Activated CD8-positive, alpha-beta memory T cell treated with anti-CD3 and anti-CD28 coated beads, Interleukin-2, amount 50 U/mL, for 48 hours (primary cell): ENCODE measurements at places on chromosomes 3 and 15.

- no peak for DNase-seq
These were observed 289.7 kb upstream of the DCBLD2 start for GRCh38 chr3:99191186-99191585.

DNA sequence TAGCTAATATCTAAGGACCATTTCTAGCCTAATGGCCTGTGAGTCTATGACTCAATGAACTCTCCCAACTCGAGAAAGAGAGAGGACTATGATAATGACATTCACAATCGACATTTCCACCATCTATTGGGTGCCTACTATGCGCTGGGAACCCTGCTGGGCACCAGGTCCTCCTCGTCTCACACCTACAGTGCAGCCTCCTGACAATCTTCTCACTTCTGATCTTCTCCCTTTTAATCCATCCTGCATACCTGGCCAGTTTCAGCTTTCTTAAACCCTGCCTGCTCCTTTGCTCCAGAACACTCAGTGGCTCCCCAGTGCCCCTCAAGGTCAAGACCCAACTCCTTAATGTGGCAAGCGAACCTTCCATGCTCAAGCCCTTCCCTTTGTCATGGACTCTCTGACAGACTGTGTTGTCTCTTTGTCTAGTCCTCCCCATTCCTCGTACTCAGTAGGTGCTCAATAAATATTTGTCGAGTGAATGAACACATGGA lies 3.5 kb upstream of the SLC6A1 start:
- no peak for DNase-seq

- no peak for DNase-seq
These were observed 379.3 kb downstream of the MAGI1 start for GRCh38 chr3:65659396-65659795.

- DNase-seq: no peak
These were observed 12.0 kb upstream of the COL8A1 start for GRCh38 chr3:99626417-99626788.

- DNase-seq: no peak
These were observed 14.1 kb downstream of the HERC1 start for GRCh38 chr15:63819645-63820044.

DNA sequence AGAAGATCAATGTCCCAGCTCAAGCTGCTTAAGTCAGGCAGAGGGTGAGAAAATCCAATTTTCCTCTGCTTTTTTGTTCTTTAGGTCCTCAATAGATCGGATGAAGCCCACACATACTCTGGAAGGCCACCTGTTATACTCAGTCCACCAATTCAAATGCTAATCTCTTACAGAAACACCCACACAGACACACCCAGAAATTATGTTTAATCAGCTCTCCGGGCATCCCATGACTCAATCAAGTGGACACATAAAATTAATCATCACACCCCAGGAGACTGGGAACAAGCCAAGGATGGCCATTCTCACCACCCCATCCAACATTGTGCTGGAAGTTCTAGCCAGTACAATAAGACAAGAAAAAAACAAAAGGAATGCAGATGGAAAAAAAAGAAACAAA lies 67.8 kb upstream of the SLC24A5 start:
- no peak for DNase-seq

DNA sequence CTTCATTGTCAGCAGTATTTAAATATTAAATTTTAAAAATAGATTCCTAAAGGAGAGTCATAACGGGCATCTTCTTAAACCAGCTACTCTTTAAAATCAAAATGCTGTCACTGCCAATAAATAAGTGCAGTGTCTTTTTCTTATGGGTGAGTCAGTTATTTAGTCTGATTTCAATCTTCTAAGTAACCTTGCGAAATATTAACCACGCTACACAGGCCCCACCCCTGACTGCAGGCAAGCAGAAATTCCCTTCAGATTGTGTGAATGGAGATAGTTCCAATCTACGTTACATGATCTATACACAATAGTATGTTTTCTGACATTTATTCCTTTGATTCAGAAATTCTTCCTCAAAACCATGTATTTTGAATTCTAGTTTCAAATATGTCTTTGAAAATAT lies 141.5 kb downstream of the GADL1 start:
- no peak for DNase-seq

- DNase-seq: no peak
These were observed 75.4 kb downstream of the FGF12 start for GRCh38 chr3:192651836-192652512.

DNA sequence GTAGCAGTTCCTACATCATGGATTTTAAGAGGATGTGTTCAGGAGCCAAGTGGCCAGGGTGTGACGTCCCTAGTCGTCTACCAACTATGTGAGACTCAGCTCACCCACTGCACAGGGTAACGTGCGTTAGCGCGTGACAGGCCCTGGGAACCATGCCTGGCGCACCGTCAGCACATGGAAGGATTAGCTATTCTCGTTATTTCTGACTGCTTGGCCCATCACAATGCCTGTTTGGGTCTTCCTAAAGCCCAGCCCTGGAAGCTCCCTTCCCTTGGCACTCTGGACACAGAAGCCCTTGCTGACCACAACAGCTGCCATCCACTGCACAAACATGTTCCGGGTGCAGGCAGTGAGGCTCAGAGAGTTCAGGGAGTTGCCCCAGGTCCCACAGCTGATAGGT lies 91.0 kb upstream of the RPL32 start:
- DNase-seq: no peak
